Mesenteric fat pad (tissue), 1 donor: ENCODE measurements at places on chromosomes 7 and 10.

DNA sequence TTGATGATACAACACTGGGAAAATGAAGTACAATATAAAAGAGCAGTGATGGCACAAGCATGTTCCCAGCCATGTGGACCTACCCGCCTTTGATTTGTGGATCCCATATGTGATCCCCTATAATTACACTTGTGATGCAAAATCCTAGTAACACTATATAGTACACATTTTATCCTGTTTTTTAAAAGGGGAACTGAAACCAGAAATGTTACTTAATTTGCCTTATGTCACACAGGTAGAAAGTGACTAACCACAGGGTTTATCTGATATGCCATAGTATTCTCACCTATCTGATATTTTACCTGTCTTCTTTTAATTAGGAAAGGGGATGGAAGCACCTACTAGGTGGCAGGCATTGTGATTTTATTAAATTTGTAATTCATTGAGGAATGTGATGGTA is 35.0 kb downstream of the ARMC3 start:
- DNase-seq = no peak

DNA sequence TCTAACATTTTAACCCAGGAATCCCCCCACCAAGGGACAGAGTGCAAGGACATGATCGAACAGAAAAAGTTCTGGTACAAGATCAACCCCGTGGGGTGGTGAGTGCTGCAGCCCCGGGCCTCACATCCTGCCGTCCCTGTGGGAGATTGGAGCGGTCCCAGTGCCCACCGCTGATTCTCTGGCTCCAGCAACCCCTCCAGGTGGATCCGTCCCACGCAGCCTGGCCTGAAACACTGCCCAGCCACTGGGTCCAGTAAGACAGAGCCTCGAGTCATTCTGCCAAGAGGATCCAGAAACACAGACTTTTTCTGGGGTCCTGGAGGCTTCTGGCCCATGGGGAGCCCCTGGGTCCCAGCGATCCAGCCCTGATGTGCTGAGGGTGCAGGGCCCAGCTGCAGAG is 29.5 kb downstream of the GRIFIN start:
- no peak for DNase-seq

DNA sequence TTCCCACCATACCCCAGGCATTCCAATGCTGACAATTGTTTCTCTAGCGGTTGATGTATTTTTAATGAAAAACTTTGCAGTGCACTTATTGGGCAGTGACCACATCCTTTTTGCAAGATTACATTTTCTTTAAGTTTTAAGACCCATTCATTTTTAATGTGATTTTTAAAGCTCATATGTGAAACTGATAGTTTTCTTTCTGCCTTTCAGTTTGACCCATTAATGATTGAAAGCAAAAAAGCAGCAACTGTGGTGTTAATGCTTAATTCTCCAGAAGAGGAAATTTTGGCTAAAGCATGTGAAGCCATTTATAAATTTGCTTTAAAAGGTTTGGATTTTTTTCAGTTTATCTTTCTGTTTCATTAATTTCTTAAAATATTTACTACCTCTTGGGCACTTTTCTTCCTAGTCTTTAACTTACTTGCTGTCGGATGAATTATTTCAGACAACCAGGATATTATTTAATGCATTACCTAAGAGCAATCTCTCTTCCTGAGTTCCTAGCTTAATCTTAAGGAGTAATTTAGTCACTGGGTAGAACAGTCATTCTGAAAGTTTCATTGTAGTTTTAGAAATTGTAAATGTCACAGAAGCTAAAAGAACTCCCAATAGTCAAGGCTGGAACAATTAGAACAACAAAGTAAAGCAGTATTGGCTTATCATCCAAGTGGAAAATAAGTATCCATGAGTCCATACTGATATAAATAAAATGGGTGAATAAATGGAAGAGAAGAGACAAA is 18.3 kb downstream of the ARMC3 start:
- no peak for DNase-seq

- DNase-seq = no peak
Observed at GRCh38 chr10:74870191-74870590, 43.8 kb downstream of the KAT6B start.

DNA sequence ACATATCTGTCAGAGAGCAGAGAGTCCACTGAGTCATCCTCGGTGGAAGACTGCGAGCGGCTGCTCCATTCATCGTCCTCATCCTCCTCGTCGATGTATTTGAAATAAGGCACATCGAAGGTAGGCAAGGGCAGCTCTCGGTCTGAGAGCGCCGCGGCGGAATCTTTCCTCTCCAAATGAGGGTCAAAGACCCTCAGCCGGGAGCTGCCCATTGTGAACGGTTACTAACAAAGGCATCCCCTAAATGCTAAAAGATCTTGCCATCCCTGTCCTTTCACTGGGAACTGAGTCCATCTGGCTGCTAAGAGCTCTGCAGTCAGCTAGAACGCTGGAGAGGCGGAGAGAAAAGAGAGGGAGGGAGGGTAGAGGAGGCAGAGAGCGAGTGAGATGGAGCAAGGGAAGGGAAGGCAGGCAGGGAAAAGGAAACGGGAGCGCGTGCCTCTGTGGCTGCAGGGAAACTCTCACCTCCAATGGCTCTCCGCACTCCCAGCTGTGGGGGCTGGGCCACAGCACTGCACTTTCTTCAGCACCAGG is 163.4 kb downstream of the RAPGEF5 start:
- no peak for DNase-seq

DNA sequence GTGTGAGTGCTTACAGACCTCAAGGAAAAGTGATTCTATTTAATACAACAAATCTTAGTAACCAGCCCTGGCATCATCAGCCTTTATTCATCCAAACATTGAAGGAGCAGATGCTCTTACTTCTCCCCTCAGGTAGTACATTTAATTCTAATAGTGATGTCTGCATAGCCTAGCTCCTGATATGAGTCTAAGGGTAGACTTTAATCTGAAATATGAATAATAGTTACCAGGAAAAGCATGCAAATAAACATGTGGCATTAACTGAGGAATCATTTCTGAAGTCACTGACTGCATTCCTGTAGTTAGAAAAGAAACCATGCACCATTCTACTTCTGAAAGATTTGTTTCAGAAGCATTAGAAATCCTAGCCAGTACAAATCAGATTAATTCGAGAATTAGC is 25.7 kb upstream of the LMBR1 start:
- DNase-seq = no peak

- no peak for DNase-seq
Observed at GRCh38 chr7:92955081-92955480, 118.7 kb upstream of the CDK6 start.

GRCh38 chr7:134470864-134471263 is 12.0 kb upstream of the AKR1B1 start:
- DNase-seq = no peak

- DNase-seq = no peak
Observed at GRCh38 chr7:110095372-110096052, 995.4 kb upstream of the LRRN3 start.

DNA sequence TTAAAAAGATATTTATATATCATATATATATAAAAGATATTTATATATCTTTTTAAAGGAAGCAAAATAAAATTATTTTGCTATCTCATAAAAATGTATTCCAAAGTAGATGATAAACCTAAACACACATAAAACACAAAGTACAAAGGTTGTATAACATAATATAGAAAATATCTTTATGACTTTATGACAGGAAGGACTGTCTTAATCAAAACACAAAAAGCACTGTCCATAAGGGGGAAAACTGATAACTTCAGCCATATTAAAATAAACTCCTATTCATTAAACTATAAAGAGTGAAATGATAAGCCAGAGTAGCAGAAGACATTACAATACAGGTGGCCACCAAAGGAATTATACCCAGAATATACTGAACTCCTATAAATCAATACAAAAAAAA is 34.8 kb downstream of the KDM7A start:
- DNase-seq = no peak

- DNase-seq = no peak
Observed at GRCh38 chr7:93062599-93062998, 55.2 kb downstream of the SAMD9 start.

DNA sequence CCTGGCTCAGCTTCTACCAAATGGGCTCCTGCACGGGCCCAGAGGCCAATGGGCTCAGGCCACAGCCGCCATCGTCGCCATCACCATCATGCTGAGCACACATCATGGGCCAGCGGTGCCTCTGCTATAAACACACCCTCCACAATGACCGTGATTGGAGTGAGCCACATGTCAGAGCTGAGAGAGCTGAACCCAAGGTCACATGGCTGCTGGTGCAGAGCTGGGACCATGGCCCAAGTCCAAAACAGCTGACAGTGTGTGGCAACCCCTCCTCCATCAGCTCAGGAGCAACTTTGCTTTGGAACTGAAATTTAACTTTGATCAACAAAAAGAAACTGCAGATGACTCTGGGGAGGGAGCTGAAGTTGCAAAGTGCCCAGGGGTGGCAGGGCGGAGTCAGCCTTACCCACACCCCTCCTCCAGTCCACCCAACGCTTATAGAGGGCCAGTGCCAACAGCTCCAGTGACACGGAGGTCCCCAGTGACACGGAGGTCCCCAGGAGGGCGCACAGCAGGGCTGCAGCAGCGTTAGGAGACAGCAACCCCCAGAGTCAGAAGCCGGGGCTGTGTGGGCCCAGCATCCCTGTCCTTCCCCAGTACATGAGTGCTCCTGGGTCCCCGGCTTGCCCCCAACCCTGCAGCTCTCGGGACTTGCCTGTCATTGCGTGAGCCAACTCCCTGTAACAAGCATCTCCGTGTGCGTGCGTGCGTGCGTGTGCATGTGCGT is 249.6 kb downstream of the ELFN1 start:
- no peak for DNase-seq

DNA sequence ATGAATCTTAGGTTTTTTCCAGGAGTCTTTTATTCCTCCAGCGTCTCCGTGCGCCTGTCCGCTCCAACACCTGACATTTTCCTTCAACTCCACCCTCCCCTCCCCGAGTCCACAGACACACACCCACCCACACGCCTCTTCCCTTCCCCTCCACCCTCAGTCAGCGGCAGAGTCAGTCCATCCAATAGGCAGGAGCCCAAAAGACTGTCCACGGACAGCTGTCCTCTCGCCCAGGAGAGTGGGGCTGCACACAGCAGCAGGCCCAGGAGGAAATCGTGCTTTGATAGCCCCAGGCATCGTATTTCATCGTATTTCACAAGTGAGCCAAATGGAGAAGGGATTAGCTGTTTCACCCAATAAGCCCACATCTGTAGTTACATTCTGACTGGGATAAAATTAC is 285.1 kb downstream of the ZEB1 start:
- DNase-seq = no peak

DNA sequence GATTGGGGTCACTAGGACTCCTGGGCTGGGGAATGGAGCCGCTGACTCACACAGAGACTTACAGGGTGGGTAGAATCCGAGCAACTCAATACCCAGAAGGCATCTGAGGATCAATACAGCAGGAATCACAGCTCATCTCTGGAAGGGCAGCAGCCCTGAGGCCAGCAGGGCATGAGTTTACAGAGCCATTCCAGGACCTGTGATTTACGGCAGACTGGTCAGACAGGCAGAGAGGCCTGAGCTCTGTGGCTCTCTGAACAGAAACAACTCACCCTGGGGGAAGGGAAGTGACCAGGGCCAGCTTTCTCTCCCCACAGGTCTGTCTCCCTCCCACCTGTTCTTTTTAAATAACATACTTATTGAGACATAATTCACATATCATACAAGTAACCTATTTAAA is 88.2 kb upstream of the CXCL12 start:
- DNase-seq = no peak

- DNase-seq = no peak
Observed at GRCh38 chr10:66684581-66684980, 241.3 kb upstream of the LRRTM3 start.

DNA sequence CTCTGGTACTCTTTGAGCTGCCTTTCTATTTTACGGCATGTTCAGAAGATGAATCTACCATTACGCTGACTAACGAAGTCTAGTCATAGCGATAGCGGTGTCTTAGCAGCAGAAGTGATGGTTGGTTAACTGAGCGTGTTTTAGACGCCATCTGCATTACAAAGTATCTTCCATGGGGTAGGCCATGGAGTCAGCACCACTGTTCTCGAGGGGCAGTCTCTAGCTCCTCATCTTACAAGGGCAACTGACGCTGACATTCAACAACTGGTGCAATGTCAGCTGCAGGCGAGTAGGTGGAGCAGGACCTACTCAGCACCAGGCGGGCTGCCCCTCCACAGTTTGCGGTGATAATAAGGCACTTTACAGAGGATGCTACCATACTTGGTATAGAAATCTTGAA is 88.7 kb downstream of the ADARB2 start:
- DNase-seq = no peak

DNA sequence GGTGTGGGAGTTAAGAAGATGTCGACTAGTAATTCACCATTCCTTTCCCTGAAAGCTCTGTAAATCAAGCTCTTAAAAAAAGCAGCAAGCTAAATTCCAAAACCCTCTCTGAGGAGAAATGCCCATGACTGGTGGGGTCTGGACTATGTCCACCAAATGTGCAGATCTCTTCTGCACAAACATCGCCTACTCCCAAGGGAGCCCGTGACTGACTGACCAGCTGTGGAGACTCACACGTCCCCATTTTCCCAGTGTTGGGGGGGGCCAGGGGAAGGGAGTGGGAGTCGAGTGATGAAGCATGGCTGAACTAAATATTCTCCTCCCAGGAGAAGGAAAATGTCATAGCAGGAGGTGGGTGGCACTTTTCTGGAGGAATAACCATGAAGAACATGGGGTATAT is 164.1 kb upstream of the HPS1 start:
- DNase-seq = no peak

DNA sequence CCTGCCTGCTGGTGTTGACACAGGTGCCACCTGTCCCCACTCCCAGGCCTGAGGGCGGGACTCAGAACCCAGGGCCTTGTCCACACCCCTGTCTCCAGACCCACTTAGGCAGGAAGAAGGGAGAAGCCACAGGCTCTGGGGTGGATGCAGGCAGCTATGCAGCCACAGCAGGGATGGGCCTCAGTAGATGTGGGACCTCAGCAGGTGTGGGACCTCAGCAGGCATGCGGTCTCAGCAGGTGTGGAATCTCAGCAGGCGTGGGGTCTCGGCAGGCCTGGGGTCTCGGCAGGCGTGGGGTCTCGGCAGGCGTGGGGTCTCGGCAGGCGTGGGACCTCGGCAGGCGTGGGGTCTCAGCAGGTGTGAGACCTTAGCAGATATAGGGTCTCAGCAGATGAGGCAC is 118.0 kb upstream of the PITRM1 start:
- no peak for DNase-seq

GRCh38 chr10:93954726-93955363 is 38.9 kb upstream of the PLCE1 start:
- no peak for DNase-seq

- no peak for DNase-seq
Observed at GRCh38 chr10:132360766-132361447, 28.9 kb downstream of the LRRC27 start.

GRCh38 chr10:43689618-43689954 is 40.9 kb upstream of the ZNF32 start:
- no peak for DNase-seq

- no peak for DNase-seq
Observed at GRCh38 chr10:13056456-13057077, 43.4 kb upstream of the OPTN start.

- no peak for DNase-seq
Observed at GRCh38 chr7:150368884-150369747, 494 bp downstream of the REPIN1 start.

- DNase-seq = no peak
Observed at GRCh38 chr10:71726580-71727104, 7.1 kb upstream of the C10orf105 start.
